ENCODE measurements at places on chromosomes 1 and 21. TPM values are rescaled to one million over a fixed set of nuclear protein-coding genes. Genes with fewer than 3 reads are reported as not detected.
A peak's percentile ranks its signal among the peaks of the same experiment; 100 is the strongest.

RAB3B gene
- total RNA-seq, result 49.2 TPM

HSF2BP gene
- 3.2 TPM for total RNA-seq

MEX3A gene
- total RNA-seq, result 32.9 TPM

LCE3D gene
- not detected for total RNA-seq

TRIM63 gene
- total RNA-seq, result not detected

SH3BGR gene
- total RNA-seq, result 8.1 TPM

GRCh38 chr1:169588785-169589485 is 2.7 kb upstream of the F5 start:
- DNase-seq, result no peak
- H3K4me1 ChIP-seq, result no peaks in the 10 kb centered on the region
- no peak overlapping the region for H3K4me3 ChIP-seq
- H3K27ac ChIP-seq, result no peak overlapping the region

GRCh38 chr1:30749691-30750583 is 7.6 kb downstream of the LAPTM5 start:
- peaks cover 16% of the 10 kb centered on the region for H3K27me3 ChIP-seq
- no peak for DNase-seq
- no peaks in the 10 kb centered on the region for H3K4me1 ChIP-seq
- H3K4me3 ChIP-seq, result no peak overlapping the region

DNA sequence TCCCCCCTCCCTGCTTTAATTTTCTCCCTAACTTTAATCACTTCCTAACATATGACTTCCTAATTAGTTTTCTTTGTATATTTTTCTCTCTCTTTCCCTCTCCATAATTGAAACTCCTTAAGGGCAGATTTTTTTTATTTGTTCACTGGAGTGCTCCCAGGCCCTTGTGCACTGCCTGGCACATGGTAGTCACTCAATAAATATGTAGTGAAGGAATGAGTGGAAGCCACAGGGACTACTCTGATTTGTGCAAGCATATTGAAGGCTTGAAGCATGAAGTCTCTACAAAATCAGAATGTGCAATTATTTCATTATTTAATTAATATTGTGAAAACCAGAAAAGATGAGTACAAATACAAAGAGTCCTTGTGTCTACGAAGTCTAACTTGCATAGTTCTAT is 41.5 kb downstream of the SNX7 start:
- peak; percentile 69 for DNase-seq
- no peaks in the 10 kb centered on the region for H3K36me3 ChIP-seq
- H3K4me3 ChIP-seq, result no peak overlapping the region

DNA sequence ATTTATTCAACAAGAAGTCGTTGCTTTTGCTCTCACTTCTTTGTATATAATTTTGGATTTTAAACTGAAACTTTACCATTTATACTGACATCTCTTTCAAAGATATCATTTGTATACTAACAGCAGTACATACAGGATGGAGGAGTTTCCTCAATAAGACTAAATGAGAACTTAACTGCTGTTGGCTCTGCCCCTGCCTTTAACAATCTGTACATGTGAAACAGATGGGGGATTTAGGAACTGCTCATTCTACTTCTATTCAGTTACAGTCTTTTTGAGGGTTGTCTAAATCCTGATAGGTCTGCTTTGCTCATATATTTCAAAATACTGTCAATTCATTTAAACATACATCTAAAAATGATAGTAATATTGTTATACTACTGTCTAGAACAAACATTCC is 663.2 kb downstream of the ADGRL2 start:
- no peaks in the 10 kb centered on the region for H3K27me3 ChIP-seq
- no peaks in the 10 kb centered on the region for H3K36me3 ChIP-seq
- peaks cover 8% of the 10 kb centered on the region for H3K4me1 ChIP-seq
- H3K4me3 ChIP-seq, result no peak overlapping the region
- DNase-seq, result no peak
- no peak overlapping the region for H3K27ac ChIP-seq

GRCh38 chr1:226553924-226554282 is 5.3 kb downstream of the STUM start:
- H3K4me1 ChIP-seq, result no peaks in the 10 kb centered on the region
- H3K4me3 ChIP-seq, result no peak overlapping the region
- no peak for DNase-seq
- no peak overlapping the region for H3K27ac ChIP-seq
- no peaks in the 10 kb centered on the region for H3K36me3 ChIP-seq

GRCh38 chr1:208137193-208137592 is 107.0 kb downstream of the PLXNA2 start:
- H3K27ac ChIP-seq, result no peak overlapping the region
- peak; percentile 48 for DNase-seq
- H3K4me3 ChIP-seq, result no peak overlapping the region
- no peaks in the 10 kb centered on the region for H3K4me1 ChIP-seq

DNA sequence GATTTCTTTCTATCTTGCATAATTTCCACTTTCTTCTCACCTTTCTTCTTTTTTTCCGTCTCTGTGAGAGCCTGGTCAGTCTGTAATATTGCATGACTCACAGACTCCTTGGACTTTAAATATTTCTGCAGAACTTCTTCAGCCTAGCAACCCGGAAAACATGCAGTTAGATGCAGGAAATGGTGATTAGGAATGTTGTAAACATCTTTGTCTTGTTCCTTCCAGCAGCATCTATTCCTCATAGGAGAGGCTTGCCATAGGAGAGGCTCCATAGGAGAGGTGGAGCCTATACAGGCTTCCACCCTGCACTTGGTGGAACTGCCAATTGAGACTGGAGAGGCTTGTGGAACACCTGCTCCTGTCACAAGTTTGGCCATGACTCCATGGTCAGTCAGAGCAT is 10.0 kb downstream of the GBP5 start:
- H3K4me3 ChIP-seq, result no peak overlapping the region
- H3K27me3 ChIP-seq, result no peaks in the 10 kb centered on the region
- peaks cover 4% of the 10 kb centered on the region for H3K4me1 ChIP-seq
- DNase-seq, result peak; percentile 38
- no peak overlapping the region for H3K27ac ChIP-seq

GRCh38 chr1:209884665-209885117 is 53.3 kb upstream of the SYT14 start:
- H3K36me3 ChIP-seq, result no peaks in the 10 kb centered on the region
- no peaks in the 10 kb centered on the region for H3K27me3 ChIP-seq
- peaks cover 45% of the 10 kb centered on the region for H3K4me1 ChIP-seq
- peak overlapping the region; percentile 97 for H3K27ac ChIP-seq
- H3K4me3 ChIP-seq, result peak overlapping the region; percentile 40

GRCh38 chr1:147209825-147210821 is 15.0 kb downstream of the FMO5 start:
- no peak for DNase-seq
- no peak overlapping the region for H3K27ac ChIP-seq
- no peaks in the 10 kb centered on the region for H3K27me3 ChIP-seq
- H3K36me3 ChIP-seq, result no peaks in the 10 kb centered on the region

DNA sequence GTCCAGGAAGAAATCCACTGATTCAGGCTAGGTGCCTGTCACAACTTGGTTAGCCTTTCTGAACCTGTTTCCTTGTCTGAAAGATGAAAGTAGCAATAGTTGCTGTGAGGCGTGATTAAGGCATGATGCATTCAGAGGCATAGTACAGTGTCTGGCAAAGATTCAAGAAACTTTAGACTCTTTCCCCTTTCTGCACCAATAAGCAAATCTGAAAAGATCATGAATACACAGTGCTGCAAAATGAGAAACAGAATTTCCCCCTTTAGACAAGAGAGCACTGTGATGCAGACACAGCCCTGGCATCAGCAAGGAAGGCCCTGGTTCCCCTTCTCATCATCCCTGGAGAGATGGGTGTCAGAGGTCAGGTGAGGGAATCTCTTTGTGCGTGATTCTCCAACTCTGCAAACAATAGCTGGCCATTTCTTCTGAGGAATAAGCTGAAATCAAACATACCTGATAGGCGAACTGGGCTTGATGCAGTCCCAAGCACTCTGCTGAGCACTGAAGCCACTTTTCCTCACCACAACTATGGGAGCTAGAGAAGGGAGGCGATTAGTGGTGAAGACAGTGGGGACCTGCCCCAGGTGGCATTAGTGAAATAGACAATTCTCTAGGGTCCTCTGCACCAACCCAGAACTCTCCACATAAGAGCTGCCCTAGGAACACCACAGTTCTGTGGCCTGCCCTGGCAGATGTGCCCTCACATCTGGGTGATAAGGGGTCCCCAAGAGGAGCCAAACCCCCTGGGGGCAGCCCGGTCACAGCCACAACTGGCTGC is 41.7 kb downstream of the ITPKB start:
- DNase-seq, result peak; percentile 77
- H3K36me3 ChIP-seq, result no peaks in the 10 kb centered on the region
- no peak overlapping the region for H3K27ac ChIP-seq
- peaks cover 14% of the 10 kb centered on the region for H3K4me1 ChIP-seq
- H3K4me3 ChIP-seq, result no peak overlapping the region

GRCh38 chr1:21110163-21110562 is 66.5 kb downstream of the EIF4G3 start:
- no peaks in the 10 kb centered on the region for H3K36me3 ChIP-seq
- H3K27ac ChIP-seq, result no peak overlapping the region
- no peaks in the 10 kb centered on the region for H3K27me3 ChIP-seq
- no peaks in the 10 kb centered on the region for H3K4me1 ChIP-seq
- DNase-seq, result no peak
- H3K4me3 ChIP-seq, result no peak overlapping the region
